ENCODE measurements at places on chromosomes 1 and 21. TPM values are rescaled to one million over a fixed set of nuclear protein-coding genes. Genes with fewer than 3 reads are reported as not detected.

The CFHR4 gene
- not detected for polyA plus RNA-seq

The ADGRL2 gene
- 24.8 TPM for polyA plus RNA-seq

The OR2T4 gene
- polyA plus RNA-seq: not detected

The KPRP gene
- polyA plus RNA-seq: not detected

The OR2L3 gene
- not detected for polyA plus RNA-seq

The NR1I3 gene
- polyA plus RNA-seq: not detected

The SLC1A7 gene
- 0.11 TPM for polyA plus RNA-seq

The PDC gene
- polyA plus RNA-seq: not detected

Data from AG04450 (cell line).